Activated T-helper 17 cell treated with anti-CD3 and anti-CD28 coated beads, Interleukin-2, amount 50 U/mL, for 72 hours (primary cell): ENCODE measurements at places on chromosomes 16 and 17.

DNA sequence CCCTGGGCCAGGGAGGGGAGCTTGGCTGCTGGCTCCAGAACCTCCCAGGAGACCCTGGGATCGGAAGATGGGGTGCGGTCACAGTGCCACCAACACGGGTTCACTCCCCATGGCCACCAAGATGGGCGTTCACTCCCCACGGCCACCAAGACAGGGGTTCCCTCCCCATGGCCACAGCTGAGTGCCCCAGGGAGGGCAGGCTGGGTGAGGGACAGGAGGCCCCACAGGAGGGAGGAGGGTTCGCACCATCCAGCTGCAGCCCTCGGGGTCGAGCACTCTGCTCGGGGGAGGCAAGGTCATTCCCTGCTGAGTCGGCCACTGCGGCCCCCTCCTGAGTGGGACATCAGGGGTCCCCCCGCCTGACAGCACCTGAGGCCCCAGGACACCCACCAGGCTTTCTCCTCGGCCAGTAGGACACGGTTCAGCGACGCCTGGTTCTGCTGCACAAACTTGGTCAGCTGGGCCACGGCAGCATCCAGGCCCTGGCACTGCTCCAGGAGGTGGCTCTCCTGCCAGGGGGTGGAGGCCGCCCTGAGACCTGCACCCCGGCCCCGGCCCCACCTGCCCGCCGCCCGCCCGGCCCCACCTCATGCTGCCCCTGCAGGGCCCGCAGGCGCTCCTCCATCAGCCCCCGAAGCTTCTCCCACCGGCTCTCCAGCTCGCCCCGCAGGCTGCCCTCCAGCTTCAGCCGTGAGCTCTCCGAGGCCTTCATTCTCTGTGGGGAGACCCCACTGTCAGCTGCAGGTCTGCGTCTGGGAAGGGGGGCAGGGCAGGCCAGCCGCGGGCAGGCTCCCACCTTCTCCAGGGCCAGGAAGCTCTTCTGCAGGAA is 5.9 kb downstream of the CCDC154 start:
- ATAC-seq = no peak

GRCh38 chr17:73156887-73157520 is 7.8 kb upstream of the SSTR2 start:
- no peak for ATAC-seq

DNA sequence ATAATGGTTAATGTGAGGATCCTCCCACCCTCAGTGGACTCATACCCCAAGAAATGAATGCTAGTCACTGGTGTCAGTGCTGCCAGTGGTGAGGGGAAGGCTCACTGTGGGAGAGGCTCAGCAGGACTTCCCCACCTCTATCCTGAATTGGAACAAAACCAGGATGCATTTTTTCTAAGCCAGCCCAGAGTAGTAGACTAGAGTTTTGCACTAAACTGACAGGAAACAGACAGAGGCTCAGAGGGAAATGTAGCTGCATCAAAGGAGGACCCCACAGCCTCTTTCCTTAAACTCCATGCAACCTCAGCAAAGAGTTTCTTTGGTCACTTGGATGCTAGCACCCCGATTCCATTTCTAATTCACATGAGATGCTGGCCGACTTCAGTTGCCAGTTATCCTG is 10.7 kb upstream of the SKAP1 start:
- no peak for ATAC-seq

DNA sequence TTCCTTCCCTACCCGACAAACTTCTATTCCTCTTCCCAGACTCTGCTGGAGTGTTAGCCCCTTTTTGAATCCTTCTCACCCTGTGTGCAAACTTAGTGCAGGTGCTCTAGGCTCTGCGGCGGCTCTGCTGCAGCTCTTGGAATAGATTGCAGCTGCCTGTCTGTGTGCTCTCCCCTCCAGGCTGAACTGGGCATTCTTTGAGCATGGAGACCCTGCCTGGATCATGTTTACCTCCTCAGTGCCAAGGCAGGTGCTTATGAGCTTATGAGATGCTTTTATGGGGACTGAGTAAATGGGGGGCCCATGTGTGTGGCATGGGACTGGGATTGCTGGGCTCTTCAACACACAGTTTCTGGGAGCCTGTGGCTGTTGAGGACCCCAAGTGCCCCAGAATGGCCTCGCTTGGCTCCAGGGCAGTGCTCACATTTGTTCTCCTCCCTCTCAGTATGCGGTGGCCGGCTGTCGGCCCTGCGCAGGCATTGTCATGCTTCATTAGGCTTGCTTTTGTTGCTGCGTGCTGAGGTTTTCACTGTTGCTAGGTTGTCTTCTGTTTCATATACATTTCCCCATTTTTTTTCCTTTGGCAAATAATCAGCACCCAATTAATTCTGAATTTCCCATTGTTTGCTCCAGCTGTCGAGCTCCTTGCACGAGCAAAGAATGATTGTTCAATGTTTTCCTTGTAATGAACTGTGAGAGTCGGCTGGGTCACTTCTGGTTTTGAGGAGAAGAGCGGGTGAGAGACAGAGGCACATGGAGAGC is 185.5 kb upstream of the NLRP1 start:
- ATAC-seq = no peak

DNA sequence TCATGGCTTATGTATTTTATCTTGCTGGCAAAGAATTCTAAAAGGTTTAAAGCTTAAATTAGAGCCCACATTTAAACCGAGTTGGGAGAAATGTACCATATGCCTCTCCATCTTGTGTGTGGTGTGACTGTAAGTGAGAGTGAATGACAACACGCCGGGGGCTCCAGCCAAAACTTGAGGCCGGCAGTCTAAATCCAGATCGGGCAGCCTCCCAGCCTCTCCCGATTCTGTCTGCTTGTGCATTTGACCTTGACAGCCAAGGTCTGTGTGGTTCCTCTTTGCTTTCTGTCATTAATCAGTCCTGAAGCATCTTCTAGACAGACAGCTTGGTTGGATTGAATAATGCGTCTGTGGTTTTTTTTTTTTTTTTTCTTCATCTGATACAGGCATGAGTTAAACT is 1093.2 kb upstream of the EEF2KMT start:
- ATAC-seq = no peak

DNA sequence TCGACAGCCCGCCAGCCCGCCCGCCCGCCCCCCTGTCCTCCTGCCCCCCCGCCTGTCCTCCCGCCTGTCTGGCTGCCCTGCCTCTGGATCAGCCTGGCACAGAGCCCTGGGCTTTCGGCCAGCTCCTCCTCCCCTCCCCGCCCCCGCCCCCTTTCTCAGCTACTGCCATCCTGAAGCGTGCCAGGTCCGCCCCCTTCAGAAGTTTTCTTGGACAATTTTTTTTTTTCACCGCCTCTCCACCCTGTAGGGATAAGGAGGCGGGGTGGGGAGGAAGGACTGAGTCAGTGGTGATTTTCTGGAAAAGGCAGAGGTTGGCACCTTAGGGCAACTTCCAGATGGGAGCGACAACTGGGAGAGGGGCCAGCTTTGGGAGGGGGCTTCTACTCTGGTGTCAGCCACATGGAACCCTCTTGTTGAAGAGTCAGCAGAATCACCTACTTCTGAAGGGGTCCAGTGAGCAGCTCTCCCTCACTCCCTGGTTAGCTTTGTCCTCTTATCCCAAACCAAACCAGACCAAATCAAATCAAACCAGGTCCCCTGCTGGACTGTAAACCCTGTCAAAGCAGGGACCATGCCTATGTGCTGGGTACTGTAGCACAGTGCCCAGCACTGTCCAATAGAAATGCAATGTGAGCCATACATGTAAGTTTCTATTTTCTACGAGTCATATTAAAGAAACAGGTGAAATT is 19.7 kb downstream of the IGF2BP1 start:
- ATAC-seq = no peak

DNA sequence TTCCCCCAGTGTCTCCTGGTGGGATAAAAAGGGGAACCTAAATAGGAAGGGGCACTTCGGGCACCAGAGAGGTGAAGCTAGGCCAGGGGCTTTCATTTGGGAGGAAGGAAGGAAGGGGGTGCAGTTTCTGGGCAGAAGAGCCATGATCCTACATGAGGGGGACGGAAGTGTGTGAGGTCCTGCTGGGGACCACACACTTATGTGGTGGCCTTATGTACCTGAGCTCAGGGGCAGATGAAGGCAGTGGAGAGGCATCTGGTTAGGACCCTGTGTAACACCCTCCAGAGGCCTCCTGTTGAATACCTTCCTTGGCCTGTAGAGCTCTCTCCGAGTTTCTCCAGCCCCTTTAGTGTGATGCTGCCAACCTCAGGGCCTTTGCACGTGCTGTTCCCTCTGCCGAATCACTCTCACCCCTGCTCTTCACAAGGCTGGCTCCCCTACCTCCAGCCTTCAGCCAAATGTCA is 21.2 kb downstream of the IGFBP4 start:
- ATAC-seq = no peak

DNA sequence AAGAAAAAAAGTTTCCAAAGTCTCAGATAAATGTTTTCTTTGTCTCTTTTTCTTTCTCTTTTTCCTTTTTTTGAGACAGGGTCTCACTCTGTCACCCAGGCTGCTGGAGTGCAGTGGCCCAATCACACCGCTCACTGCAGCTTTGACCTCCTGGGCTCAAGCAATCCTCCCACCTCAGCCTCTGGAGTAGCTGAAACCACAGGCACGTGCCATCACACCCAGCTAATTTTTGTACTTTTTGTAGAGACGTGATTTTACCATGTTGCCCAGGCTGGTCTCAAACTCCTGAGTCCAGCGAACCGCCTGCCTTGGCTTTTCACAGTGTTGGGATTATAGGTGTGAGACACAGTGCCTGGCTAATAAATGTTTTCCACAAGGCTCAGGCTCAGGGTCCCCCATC is 53.3 kb upstream of the KSR1 start:
- no peak for ATAC-seq

DNA sequence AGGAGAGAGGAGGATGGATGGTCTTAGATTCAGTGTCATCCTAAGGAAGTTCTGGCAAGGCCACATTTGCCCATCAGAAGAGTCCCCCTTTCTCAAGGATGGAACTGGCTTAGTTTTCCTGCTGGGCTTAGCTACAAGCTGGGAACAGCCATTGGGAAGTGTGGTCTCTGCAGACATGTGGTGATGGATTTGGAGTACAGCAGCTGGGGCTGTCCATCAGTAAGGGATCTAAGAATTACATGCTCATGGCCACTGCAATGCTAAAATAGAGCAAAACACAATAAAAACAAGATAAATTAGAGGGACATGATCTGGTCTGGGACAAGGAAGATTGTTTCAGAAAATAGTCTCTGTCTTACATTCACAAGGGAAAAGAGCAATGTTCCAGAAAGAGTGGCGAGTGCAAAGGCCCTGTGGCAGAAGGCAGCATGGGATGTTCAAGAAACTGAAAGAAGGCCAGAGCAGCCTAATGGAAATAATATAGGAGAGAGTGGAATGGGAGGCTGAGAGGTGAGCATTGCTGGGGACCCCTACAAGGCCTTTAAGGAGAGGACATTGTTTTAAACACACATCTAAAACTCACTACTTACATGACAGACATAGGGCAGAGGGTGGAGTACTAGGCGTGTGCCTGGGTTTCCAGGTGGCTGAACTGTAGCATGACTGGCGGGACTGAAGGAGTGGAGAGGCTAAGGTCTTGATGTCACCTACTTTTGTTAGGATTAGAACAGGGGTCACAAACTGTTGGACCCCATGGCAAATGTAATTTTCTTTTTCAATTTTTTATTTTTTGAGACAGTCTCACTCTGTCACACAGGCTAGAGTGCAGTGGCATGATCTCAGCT is 17.0 kb upstream of the TOX3 start:
- no peak for ATAC-seq

DNA sequence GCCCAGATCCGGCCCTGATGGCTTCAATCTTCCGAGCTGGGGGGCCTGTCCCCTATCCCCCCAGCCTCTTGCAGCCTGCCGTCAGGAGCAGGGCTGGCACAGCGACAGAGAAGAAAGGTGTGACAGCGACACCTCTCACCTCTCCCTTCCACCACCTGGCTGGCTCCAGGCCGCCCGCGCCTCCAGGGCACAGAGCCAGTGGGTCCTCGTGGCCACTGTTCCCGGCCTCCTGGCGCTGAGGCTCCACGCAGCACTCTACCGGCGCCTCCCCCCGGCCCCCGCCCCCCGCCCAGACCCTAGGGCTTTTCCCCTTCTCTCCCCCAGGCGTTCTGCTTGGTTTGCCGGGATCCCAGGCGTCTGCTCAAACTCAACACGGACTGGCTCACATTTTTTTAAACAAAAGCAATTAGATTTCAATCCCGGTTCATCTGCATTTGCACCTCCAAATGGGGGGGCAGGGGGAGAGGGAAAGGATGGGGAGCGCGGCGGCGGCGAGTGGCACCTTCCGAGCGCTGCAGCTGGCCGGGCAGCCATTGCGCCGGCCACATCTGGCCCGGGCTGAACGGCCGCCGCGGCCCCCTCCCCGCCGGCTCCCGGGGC is 12.8 kb upstream of the CBX8 start:
- ATAC-seq = no peak

DNA sequence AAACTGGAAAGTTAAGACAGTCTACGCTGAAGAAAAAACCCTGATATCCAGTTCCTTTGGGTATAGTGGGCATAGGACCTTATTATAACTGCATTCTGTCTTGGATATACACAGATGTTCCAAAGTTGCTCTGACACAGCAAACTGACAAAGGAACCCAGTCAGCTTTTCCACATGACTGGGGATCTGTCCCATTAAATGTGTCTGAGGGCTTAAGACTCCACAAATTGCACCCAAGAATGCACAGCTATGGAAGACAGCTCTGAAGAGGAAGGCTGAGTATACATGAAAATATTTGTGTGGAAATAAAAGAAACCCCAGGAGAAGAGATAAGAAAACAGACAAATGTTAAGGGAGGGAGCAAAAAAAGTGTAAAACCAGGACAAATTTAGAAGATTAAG is 114.1 kb downstream of the SPAG9 start:
- no peak for ATAC-seq

GRCh38 chr16:27174007-27174406 is 29.3 kb upstream of the KDM8 start:
- ATAC-seq = peak; percentile 42

GRCh38 chr17:79936641-79937381 is 97.6 kb upstream of the CBX4 start:
- ATAC-seq = no peak

DNA sequence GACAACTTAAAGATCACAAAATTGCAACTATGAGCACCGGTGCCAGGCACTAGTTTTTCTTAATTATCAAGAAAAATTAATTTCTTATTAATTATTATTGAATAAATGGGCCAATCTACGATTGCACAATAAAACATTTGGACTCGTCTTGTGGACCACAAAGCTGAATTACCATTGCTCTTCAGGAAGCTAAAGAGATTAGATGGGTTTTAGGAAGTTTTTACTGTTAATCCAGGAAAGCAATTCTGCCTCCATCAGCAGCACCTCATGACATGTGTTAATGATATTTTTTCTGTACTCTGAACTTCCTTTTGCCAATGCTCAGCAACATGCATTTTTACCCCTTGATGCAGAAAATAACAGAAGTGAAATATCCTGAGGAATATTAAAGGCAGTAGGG is 37.9 kb downstream of the HS3ST3A1 start:
- no peak for ATAC-seq

DNA sequence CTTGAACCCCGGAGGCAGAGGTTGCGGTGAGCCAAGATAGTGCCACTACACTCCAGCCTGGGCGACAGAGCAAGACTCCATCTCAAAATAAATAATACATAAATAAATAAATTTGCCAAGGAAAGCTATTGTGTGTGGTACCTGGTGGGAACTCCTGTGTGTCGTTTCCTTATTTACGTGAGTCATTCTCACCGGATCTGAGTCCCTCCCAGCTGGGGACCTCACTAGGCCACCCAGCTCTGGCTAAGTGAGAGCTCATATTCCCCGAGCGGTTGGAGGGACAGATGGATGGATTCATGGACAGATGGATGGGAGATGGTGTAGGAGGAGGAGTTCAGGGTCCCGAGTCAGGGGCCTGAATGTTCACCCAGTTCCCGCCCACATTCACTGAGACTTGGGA is 22.9 kb upstream of the C1QL1 start:
- ATAC-seq = no peak
